Hematopoietic multipotent progenitor cell treated with erythropoietin and hydrocortisone succinate and interleukin-3 and kit ligand, for 15 days (in vitro differentiated cells): ENCODE measurements at places on chromosomes 1 and 21.
A peak's percentile ranks its signal among the peaks of the same experiment; 100 is the strongest.

- no peak for DNase-seq
Measured at GRCh38 chr1:181131255-181131941, 42.9 kb downstream of the IER5 start.

DNA sequence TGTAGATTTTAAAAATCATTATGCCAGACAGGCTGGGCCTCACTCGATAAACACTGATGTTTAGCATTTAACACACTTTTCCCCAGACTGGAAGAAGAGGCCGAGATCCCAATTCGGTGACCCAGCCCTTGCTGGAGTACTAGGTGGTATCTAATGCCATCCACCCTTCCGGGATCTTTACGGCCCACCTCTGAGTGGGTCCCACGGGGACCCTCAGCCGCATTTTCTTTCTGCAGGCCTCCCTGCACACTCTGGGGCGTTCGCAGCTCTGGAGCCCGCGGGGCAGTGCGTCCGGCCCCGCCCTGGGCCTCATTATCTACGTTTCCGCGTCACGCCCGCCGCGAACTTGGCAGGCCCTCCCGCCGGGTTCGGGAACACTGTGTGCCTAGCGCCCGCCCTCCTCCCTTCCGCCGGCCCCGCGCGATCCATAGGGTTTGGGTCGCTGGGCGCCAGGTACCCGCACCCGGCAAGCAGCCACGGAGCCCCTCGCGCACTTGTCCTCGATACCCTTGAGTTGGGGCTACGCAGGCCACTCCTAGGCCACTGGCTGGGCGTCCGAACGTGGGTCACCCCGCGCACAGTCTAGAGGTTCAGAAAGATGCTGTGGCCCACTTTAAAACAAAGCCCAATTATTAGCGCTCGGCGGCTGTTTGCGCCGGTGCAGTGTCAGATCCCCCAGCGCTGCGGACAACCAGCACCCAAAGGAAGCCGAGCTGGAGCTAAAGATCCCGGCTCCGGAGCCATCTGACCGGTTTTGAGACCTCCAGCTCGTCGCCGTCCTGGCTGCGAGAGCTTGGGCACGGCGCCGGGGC is 950 bp upstream of the EVA1C start:
- DNase-seq, result peak; percentile 85

GRCh38 chr1:75334876-75335389 is 200.7 kb downstream of the LHX8 start:
- no peak for DNase-seq

GRCh38 chr1:161180639-161181038 is 3.3 kb upstream of the B4GALT3 start:
- no peak for DNase-seq

DNA sequence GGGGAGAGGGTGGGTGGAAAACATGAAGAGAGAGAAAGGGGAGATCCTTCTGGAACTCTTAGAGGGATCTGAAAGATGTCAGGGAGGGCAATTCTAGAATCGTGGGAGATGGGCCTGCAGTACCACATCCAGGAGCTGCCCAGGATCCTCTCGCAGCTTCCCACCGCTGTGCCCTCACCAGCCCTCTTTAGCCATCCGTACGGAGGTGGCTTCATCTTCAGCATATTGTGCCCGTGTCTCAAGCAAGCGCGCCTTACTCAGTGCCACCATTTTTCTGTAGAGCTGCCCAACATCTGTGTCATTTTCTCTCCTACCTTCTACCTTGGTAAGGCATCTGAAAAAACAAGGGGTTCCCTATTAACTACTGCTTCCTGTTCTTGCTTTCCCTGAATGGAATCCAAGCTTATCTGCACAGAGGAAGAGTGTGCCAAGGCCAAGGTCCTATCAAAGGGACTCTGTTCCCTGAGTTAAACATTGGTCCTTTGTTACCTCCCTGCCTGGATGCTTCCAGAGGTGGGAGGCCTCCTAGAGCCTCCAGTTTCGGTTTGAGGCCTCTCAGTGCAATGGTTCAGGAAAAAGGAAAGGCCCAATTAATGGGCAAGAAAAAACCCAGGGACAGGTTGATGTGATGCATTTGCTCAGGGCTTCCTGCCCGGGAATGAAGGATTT is 23.2 kb downstream of the C1orf116 start:
- no peak for DNase-seq

GRCh38 chr1:161928056-161928455 is 95.6 kb downstream of the OLFML2B start:
- no peak for DNase-seq

DNA sequence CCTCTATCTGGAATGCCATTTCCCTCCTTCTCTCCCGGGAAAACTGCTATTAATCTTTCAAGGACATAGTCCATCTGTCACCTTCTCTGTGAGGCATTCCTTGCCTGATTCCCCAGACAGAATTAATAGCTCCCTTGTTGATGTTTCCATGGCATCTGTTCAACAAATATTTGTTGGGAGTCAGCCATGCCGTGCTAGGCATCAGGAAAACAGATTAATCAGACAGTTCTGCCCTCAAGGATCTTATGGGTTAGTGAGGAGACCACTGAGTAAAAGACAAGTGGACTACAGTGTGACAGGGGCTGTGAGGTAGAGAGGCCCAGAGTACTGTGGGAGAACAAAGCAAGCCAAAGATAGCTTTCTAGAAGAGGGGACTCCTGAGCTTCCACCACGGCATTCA is 11.4 kb upstream of the MAGOH start:
- no peak for DNase-seq

DNA sequence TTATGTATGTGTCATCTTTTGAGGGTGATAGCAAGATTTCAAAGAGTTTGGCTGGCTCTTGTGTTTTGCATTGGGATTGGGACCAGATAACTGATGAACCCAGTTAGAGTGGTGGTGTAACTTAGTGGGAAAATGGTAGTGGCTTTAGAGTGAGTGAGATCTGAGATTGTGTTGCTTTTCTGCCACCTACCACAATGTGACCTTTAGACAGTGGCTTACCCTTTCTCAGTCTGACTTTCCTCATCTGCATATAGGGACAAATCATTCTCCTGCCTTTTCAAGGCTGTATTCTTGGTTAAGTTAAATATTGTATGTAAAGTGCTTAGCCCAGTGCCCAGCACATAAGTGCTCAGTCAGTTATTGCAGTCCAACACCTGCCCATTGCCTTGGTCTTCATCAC is 31.3 kb downstream of the CENPF start:
- no peak for DNase-seq

DNA sequence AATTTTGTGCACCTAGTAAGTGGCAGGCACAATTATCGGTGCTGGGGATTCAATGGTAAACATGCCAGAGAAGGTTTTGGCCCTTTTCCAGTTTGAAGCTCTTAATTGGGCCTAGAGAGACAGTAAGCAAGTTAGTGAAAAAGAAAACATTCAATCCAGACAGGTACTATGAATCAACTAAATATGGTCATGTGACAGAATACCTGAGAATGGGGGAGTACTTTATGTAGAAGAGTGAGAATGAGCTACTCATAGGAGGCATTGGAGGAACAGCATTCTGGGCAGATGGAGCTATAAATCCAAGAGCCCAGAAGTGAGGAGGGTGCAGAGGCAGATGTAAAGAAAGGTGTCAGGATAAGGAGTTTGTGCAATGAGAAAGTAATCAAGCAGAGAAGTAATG is 1017.9 kb downstream of the ADGRL2 start:
- no peak for DNase-seq

GRCh38 chr1:16724718-16725438 is 15.4 kb upstream of the RNU1-4 start:
- DNase-seq, result no peak

GRCh38 chr1:197065559-197065958 is 1.5 kb downstream of the F13B start:
- no peak for DNase-seq

DNA sequence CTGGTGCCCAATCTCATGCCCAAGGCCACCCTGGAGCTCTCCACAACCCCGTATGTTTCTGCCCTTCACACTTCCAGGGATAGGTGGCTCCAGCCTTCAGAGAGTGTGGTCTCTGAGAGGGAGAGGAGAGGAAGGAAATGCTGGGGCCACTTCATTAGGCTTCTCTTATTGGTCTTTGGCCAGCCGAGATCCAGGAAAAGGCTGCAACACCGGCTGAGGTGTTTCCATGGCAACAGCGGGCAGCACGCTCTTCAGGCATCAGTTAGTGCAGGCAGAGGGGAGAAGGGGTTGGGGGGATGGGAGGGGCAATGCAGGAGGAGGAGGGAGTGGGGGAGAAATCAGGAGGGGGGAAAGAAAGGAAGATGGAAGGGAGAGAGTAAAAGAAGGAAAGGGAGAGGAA is 275.1 kb upstream of the GJB5 start:
- no peak for DNase-seq

- DNase-seq, result no peak
Measured at GRCh38 chr1:187474336-187474735, 645.6 kb downstream of the PLA2G4A start.

- DNase-seq, result peak; percentile 78
Measured at GRCh38 chr1:23810818-23811540, 10.4 kb upstream of the GALE start.

DNA sequence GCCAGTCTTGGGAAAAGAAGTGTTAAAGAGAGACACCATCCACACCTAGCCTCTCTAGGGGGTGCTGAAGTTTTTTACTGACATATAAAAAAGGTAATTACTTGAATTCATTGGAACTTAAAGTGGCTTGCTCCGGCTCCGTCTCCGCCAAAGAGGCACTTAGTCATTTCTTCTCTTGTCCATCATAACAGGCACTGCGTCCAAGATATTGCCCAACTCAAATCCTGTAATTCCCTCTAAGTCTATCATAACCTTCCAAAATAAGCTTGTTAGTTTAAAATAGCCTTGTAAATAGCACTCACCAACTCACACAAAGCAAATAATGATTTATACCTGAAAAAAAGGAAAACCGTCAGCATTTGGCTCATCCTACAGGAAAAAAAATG is 160.5 kb downstream of the ZBTB18 start:
- no peak for DNase-seq

DNA sequence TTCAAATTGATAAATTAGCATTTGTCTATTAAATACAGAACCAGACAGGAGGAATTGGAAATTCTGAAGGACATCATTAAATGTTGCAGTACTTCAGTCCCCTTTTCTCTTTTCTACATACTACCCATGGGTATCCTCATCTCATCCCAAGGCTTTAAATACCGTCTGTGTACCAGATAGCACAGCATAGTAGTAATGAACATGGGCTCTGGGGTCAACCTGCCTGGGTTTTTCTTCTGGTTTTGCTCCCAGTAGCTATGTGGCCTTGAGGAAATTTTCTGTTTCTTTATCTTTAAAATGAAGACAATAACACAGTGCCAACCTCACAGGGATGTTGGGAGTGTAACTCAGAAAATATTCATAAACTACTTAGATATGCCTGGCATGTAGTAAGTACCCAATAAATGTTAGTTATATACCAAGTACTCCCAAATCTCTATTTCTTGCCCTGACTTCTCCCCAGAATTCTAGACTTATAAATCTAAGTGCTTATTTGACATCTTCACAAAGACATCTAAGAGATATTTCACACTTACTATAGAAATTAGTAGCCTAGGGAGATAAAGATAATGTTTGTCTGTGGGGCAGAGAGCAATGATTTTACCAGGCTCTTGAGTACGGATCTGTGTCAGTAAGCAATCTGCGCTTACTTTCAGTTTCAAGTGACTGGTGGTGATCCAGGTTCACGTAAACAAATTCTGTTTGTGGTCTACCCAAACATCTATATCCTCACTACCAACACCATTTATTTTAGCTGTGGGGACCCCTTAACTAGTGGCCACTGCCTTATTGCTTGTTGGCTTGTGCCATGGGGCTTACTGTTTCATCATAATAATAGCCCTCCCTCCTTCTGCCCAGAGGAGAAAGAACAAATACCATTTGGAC is 37.3 kb downstream of the VANGL2 start:
- no peak for DNase-seq

GRCh38 chr1:42419126-42419821 is 36.5 kb downstream of the ZMYND12 start:
- DNase-seq, result no peak

GRCh38 chr1:156804572-156805243 is 11.9 kb downstream of the SH2D2A start:
- no peak for DNase-seq

GRCh38 chr1:178451529-178451928 is 45.2 kb downstream of the CLEC20A start:
- no peak for DNase-seq

- no peak for DNase-seq
Measured at GRCh38 chr21:36260802-36261201, 59.2 kb upstream of the MORC3 start.

DNA sequence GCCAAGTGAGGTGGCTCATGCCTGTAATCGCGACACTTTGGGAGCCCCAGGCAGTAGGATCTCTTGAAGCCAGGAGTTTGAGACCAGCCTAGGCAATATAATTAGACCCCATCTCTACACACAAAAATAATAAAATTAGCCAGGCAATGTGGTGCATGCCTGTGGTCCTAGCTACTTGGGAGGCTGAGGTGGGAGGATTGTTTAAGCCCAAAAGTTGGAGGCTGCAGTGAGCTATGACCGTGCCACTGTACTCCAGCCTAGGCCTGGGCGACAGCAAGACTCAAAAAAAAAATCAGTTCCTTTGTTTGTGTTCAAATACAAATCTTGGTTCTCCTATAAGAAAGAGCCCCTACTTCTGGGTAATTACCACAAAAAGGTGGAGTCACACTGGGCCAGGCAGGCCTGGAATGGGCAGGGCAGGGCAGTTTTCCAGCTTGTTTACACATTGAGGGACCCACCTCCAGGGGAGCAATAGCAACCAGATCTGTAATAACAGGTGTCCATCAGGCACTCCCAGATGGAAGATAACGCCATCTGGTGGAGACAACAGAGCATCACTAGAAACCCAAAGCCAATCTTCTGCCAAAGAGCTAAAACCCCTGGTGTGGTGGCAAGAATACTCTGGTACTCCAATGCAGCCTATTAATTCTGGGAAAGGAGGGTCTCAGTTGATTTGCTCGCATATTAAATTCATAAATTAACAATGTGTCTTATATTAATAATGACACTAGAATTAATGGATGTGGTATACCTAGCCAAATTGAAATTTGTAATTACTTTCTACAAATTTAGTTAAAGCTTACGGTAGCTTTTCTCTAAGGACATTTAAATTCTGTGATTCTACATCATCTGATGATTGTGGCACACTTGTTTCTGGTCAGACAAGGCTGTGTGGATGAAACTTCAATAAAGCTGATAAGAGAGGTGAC is 13.2 kb downstream of the PPP1R15B start:
- peak; percentile 73 for DNase-seq

GRCh38 chr1:24769656-24770651 is 24.7 kb downstream of the CLIC4 start:
- no peak for DNase-seq

GRCh38 chr1:7541629-7542028 is 229.5 kb upstream of the VAMP3 start:
- no peak for DNase-seq
